LNCaP clone FGC (cell line): ENCODE measurements at places on chromosomes 7 and 10.
A peak's percentile ranks its signal among the peaks of the same experiment; 100 is the strongest.

DNA sequence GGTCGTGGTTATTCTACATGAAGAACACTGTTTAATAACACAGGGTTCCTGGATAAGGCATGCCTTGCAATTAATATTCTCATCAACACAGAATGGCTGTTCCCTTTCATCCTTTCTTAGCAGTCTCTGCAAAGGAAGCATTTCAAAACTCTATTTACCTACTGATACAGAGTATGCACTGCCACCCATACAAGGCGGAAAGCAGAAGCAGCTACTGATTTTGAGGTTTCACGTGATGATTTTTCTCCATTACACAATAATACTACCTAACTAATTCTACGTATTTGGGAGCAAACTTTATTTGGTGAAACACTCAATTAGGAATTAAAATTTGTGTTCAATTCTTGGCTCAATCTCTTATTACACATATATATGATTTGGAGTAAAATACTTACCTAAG is 43.0 kb upstream of the COL1A2 start:
- no peak for DNase-seq

GRCh38 chr7:137618748-137619147 is 228.0 kb downstream of the DGKI start:
- DNase-seq = no peak

- no peak for DNase-seq
Measured at GRCh38 chr7:69693042-69693441, 94.8 kb downstream of the AUTS2 start.

DNA sequence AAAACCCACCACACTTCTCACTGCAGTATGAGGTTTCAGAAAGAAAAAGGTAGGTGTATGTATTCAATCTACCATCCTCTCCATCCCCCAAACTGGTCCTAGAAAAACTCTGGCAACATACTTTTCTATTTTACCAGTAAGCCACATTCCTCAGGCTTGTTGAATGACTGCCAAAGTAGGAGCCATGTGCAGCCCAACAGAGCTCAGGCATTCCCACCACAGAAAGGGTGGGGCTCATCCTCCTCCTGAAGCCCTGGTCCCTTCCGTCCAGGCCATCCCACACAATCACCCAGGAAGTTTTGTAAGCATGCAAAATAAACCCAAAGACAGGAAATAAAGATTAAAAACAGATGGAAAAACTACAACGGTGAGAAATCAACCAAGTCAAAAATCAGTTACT is 57.2 kb downstream of the MAD1L1 start:
- no peak for DNase-seq

DNA sequence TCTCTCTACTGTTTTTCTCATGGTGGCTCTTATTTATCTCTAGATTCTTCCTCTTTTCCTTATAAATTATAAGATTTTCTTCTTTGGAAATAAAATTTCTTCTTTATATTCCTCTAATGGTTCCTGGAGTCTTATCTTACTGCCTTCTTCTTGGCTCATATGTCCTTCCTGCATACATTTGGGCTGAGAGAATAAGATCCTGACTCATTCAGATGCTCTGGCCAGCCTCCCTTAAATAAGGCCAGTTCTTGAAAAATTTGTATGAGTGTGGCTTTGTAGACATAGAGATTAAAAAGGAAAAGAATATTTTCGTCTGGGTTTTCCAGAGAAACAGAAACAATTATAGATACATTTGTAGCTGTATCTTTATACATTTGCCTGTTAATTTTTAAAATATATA is 411.3 kb downstream of the KIF20B start:
- DNase-seq = no peak

- DNase-seq = no peak
Measured at GRCh38 chr10:88888810-88889445, 8.9 kb downstream of the STAMBPL1 start.

DNA sequence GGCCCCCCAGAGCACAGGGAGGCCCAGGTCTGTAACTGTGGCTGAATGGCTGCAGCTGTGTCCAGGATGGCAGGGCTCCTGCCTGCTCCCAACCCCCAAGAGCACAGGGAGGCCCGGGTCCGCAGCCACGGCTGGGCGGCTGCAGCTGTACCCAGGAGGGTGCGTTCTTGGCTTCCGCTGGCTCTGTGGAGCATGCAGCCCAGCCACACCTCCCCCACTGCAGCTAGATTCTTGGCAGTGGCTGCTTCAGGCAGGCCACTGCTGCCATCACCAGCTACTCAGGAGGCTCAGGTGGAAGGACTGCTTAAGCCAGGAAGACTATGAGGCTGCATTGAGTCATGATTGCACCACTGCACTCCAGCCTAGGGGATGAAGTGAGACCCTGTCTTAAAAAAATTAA is 27.9 kb downstream of the C7orf25 start:
- no peak for DNase-seq

DNA sequence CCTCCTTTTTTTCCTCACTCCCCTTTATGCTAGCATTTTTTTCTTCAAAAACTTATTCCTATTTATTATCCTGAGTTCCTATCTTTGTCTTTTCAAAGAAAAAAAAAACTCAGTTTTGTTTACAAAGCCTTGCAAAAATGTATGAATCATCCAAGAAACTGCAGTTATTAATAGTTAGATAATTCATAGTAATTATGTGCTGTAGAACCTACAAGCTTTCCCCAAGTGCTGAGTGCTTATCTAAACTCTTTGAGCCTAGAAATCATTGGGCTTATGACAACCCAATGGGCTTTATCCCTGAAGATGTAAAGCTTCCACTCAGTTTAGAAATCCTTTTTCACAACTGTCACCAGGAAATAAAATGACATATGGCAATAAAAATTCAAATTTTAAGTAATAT is 145.9 kb upstream of the WNT16 start:
- DNase-seq = no peak

GRCh38 chr7:132168239-132168638 is 408.0 kb downstream of the PLXNA4 start:
- no peak for DNase-seq

GRCh38 chr7:57404967-57405421 is 45.0 kb upstream of the ZNF716 start:
- no peak for DNase-seq

- DNase-seq = no peak
Measured at GRCh38 chr7:133354546-133355324, 101.9 kb downstream of the EXOC4 start.

DNA sequence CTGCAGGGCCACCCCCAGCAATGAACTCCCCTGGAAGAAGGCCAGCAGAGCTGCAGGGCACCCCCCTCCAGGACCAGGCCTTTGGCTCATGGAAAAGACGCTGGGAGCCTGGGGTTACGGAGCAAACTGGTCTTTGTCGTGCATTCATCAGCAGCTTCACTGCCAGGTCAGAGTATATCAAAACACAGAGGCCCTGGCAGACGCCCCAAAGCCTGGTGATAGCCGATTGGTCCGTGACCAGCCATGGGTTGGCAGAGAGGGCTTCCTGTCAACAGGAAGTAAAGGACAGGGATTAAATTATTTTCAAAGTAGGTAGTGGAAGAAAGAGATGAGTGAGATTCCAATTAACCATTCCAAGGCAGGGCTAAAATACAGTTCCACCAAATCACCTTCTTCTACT is 9.0 kb downstream of the PRKAG2 start:
- DNase-seq = peak; percentile 38

GRCh38 chr10:98314532-98315284 is 46.7 kb upstream of the LOXL4 start:
- DNase-seq = no peak

- no peak for DNase-seq
Measured at GRCh38 chr10:77204171-77204570, 433.4 kb downstream of the KCNMA1 start.

- DNase-seq = no peak
Measured at GRCh38 chr10:127894146-127894545, 1.4 kb upstream of the CLRN3 start.

DNA sequence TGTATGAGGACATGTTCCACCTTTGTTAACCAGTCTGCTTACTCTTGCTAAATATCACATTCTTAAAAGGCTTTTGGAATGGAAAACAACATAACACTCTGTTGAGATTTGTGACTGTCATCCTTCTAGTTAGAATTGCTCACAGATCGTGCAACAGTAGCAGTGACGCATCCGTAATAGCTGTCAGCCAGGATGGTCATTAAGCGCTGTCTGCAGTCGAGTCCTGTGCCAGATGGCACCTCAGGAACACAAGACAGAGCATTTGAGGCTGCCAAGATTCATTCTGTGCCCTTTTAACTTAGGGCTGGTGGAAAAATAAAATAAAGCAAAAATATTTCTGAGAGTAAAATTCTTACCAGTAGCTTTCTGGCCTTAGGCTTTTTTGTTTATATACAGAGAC is 348.6 kb downstream of the ANKRD7 start:
- no peak for DNase-seq
